ENCODE measurements at places on chromosomes 1 and 21. TPM values are rescaled to one million over a fixed set of nuclear protein-coding genes. Genes with fewer than 3 reads are reported as not detected.

The ATP6V1G3 gene
- total RNA-seq, result 0.25 TPM

The THEM5 gene
- not detected for total RNA-seq

The BSND gene
- total RNA-seq, result not detected

The ASCL5 gene
- total RNA-seq, result not detected

DNA sequence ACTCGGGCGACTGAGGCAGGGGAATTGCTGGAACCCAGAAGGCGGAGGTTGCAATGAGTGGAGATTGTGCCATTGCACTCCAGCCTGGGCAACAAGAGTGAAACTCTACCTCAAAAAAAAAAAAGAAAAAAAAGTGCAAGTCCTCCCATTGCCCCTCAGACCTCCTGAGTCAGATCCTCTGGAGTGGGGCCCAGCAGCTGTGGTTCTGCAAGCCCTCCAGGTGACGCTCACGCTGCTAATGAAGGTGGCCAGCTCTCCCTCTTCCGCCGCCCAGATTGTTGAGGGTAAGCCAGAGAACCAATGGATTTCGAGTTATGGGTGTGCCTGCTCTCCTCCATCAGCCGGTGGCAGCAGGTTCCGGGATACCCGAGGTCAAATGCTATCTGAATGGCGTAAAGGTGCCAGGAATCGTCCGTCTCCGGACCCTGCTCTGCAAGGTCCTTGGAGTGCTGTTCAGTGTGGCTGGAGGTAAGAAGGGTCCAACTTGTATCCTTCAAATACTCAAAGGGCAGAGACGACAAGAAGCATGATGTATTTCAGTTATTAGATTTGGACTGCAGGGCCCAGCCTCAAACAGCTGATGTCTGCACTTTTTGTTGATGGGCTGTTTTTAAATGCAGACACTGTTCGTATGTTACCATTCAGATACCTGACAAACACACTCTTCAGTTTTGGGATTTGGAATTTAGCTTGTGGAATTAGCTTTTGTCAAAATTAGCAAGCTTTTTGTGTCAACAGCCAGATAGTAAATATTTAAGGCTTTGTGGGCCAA, 17.6 kb downstream of the CLCN6 start:
- no peak for DNase-seq

DNA sequence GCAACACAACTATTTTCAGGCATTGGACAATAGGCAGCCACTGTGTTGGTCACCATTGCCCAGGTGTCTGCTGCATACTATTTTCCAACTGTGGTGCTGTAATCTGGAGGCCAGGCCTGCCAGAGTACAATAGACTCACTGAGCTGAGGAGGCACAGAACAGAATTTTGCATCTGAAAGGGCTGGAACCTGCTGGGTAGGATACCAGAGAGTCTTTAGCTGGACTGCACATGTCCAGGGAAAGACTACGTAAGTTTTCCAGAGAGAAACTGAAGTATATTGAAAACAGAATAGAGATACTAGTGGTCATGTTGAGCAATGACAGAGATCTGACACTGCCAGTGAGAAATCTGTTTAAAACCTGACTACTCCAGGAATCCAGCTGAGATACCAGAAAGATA, 200.8 kb downstream of the RASAL2 start:
- DNase-seq, result no peak

GRCh38 chr1:160264795-160265307, 2.5 kb upstream of the DCAF8 start:
- no peak for DNase-seq

DNA sequence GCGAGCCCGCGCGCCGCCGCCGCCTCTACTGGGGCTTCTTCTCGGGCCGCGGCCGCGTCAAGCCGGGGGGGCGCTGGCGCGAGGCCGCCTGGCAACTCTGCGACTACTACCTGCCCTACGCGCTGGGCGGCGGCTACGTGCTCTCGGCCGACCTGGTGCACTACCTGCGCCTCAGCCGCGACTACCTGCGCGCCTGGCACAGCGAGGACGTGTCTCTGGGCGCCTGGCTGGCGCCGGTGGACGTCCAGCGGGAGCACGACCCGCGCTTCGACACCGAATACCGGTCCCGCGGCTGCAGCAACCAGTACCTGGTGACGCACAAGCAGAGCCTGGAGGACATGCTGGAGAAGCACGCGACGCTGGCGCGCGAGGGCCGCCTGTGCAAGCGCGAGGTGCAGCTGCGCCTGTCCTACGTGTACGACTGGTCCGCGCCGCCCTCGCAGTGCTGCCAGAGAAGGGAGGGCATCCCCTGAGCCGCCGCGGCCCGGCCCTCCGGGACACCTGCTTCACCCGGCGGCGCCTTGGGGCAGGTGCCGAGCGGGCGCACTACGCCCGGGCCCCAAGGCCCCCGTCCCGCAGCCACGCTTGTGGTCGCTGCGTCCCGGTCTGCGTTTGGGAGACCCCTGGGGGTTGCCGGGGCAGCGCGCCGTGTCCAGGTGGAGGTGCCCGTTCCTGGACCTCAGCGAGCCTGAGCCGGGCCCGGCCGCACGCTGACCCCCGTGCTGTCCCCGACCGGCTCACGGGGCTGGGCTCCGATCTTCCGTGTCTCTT, 944 bp downstream of the B3GALT6 start:
- DNase-seq, result no peak

- DNase-seq, result no peak
Observed at GRCh38 chr1:55464550-55464949, 249.4 kb upstream of the USP24 start.
